Activated CD4-positive, alpha-beta memory T cell treated with anti-CD3 and anti-CD28 coated beads, Interleukin-2, amount 10 ng/mL, durations not matched to agents 7 days and 5 days (primary cell): ENCODE measurements at places on chromosomes 2 and 18. TPM values are rescaled to one million over a fixed set of nuclear protein-coding genes. Genes with fewer than 3 reads are reported as not detected.

The PLEK gene
- total RNA-seq = 10.9 TPM

The GPR39 gene
- total RNA-seq = not detected

The SATB2 gene
- total RNA-seq = 0.13 TPM

The PRKCE gene
- 23.3 TPM for total RNA-seq

The CAPN14 gene
- 0.35 TPM for total RNA-seq

The DIPK1C gene
- total RNA-seq = not detected

The CNNM4 gene
- 8.6 TPM for total RNA-seq

The L3MBTL4 gene
- total RNA-seq = 0.20 TPM

The CD8B2 gene
- total RNA-seq = not detected

The NPHP1 gene
- total RNA-seq = 0.13 TPM

The DPY30 gene
- total RNA-seq = 74.2 TPM
